Stomach (tissue), 19 donors: ENCODE measurements at places on chromosomes 12 and 14. TPM values are rescaled to one million over a fixed set of nuclear protein-coding genes. Genes with fewer than 3 reads are reported as not detected.

DNA sequence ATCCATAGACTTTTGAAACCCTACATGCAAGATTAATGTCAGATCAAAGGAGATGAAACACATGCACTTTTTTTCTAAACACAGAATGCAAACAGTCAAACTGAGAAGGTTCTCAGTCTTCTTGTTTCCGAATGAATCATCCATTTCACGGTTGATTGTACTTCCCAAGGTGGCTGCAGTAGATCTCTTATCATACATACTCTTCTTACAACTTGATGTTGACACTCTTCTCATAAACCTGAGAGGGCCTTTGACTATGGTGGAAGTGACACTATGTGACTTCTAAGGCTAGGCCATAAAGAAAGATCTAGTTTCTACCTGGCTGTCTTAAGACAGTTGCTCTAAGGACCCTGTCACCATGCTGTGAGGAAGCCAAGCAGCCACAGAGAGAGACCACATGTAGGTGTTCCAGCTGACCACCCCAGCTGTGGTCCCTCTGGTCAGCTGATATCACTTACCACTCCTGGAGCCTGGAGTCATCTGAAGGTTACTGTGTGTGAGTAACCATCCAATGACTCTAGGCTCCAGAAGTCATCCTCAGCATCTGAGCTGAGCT is 67.2 kb upstream of the HMGA2 start:
- no peak for DNase-seq

Gene LRFN5
- 9.4 TPM for total RNA-seq

- DNase-seq = peak; percentile 63
Measured at GRCh38 chr14:38868399-38869290, 234.4 kb downstream of the SEC23A start.

Gene KCNJ8
- total RNA-seq = 16.7 TPM

- no peak for DNase-seq
Measured at GRCh38 chr14:36450550-36450949, 69.5 kb downstream of the NKX2-1 start.

DNA sequence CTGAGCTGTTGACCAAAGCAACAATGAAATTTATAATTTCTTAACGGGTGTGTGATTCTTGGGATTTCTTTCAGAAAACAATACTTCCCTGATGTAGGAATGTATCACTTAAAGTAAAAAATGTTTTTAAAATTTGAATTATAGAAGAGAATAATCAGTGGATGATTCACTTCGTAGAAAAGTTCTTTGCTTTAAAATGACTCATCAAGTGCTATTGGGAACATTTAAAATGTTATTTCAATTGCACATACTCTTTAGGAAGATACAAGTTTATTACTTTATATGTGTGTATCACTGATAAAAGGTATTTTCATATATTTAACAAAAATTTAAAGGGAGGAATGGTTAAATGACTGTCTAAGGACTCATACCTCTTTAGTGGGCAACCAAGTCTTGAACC is 155.3 kb downstream of the PDE3A start:
- no peak for DNase-seq

- DNase-seq = no peak
Measured at GRCh38 chr12:53298164-53298563, 1.3 kb upstream of the MYG1 start.

Gene CCDC197
- not detected for total RNA-seq

Gene TMEM132C
- 12.8 TPM for total RNA-seq

GRCh38 chr12:65490250-65490649 is 211.8 kb downstream of the MSRB3 start:
- no peak for DNase-seq

- DNase-seq = peak; percentile 29
Measured at GRCh38 chr12:49109641-49110463, 795 bp downstream of the LMBR1L start.

DNA sequence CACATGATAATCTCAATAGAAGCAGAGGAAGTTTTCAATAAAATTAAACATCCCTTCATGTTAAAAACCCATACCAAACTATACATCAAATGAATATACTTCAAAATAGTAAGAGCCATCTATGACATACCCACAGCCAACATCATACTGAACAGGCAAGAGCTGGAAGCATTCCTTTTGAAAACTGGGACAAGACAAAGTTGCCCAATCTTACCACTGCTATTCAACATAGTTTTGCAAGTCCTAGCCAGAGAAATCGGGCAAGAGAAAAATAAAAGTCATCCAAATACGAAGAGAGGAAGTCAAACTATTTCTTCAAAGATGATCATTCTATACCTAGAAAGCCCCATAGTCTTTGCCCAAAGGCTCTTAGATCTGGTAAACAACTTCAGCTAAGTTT is 454.7 kb upstream of the PRICKLE1 start:
- DNase-seq = no peak

DNA sequence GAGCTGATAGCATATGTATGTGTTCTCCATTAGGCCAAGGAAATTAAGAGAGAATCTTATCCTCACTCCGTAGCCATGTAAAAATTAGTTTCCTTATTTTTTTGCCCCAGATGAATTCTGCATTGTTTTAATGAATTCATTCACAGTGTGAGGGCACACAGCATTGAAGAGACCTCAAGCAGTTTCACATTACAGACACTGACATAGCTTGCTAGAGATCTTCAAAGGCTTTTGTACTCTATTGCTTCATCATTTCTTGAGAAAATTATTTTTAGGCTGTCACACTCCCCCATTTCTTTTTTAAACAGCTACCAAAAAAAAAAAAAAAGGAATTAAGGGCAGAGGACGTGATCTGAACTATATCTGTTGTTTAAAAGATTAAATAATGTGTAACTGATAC is 251.1 kb downstream of the BCAT1 start:
- DNase-seq = no peak

Gene CCDC177
- not detected for total RNA-seq

- DNase-seq = no peak
Measured at GRCh38 chr14:99119554-99120525, 152.2 kb downstream of the BCL11B start.

DNA sequence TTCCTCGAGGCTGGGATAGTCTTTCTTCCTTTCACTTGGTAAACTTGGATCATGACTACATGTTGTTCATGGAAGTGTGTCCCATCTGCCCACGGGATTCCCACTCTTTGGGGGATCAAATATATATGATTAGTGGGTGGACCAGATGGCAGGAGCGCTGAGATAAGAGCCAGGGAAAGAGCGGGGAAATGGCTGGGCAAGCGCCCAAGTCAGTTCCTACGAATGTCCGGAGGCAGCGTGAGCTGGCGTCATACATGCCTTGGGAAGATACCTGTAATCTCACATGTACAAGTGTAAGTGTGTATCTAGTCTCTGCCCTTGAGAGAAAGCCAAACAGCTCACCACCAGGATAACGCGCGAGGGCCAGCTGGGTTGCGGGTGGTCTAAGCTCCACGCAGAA is 62.3 kb downstream of the FZD10 start:
- DNase-seq = no peak

Gene RAPGEF3
- 114 TPM for total RNA-seq

GRCh38 chr12:52230364-52231281 is 2.4 kb upstream of the KRT7 start:
- peak; percentile 53 for DNase-seq

GRCh38 chr12:11568155-11568761 is 81.2 kb upstream of the ETV6 start:
- DNase-seq = no peak
